Fibroblast of skin of left quadriceps (primary cell): ENCODE measurements at places on chromosomes 13 and 19.

- no peak for DNase-seq
Observed at GRCh38 chr13:19587635-19588300, 26.4 kb upstream of the TPTE2 start.

- no peak for DNase-seq
Observed at GRCh38 chr13:26727633-26728032, 33.0 kb downstream of the GPR12 start.

DNA sequence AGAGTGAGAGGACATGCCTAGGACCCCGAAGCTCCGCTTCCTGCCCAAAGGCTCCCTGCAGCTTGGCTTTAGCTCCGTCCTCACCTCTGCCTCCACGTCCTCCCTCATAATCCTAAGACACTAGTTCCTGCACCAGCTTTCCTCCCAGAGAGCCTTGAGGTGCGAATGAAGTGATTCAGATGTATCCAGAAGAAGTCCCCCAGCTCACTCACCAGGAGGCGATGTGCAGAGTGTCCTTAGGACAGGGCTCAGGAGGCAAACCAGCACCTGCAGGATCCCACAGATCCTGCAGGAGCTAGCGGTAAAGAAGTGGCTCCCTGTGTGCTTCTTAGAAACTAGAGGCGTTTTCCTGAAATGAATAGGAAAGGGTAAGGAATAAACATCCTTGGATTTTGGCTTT lies 109.7 kb downstream of the HSPH1 start:
- DNase-seq = no peak

GRCh38 chr13:21849323-21849722 lies 178.4 kb downstream of the FGF9 start:
- DNase-seq = no peak

- DNase-seq = no peak
Observed at GRCh38 chr13:42680748-42681147, 100.6 kb upstream of the FAM216B start.

GRCh38 chr13:64180756-64181155 lies 2765.1 kb upstream of the PCDH20 start:
- no peak for DNase-seq

DNA sequence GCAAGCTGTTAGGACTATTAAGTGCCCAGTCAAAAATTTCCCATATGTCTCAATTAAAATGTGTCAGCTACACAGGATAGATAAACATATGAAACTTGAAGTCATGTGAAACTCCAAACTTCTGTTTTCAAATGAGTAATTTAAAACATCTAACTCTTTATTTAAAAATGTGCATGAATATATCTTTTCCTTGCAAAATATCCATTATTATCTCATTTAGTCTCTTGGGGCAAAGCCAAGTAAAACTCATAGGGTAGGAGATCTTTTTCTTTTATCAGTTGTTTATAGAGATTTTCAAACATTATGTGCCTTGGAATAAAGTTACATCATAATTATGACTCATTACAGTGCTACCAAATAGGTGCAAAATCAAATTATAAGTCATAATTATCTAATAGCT lies 2020.1 kb upstream of the PRR20A start:
- DNase-seq = no peak

- no peak for DNase-seq
Observed at GRCh38 chr19:7442423-7442822, 46.4 kb downstream of the PEX11G start.
